ENCODE measurements at places on chromosomes 12 and 14.

DNA sequence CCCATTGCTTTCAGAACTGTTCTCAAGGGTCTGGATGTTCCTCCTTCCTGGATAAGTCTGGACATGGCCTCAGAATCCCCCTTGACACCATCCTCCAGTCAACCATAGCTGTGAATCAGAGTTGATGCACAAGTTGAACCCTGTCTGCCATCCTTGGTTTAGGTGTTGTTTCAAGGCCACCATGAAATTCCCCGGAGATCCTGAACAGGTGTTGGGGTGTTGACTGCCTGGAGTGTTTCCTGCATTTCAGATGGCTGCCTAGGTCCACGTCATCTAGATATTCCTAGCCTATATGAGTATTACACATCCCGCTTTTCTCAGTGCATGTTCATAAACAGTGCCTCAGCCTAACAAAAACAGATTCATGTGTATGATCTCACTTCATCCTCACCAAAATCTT, 86.7 kb upstream of the PWP1 start:
- H3K4me3 ChIP-seq = no peak overlapping the region
- DNase-seq = no peak
- no peaks in the 10 kb centered on the region for H3K4me1 ChIP-seq
- H3K27ac ChIP-seq = no peak overlapping the region
- no peaks in the 10 kb centered on the region for H3K27me3 ChIP-seq

- H3K27me3 ChIP-seq = no peaks in the 10 kb centered on the region
- peaks cover 43% of the 10 kb centered on the region for H3K4me1 ChIP-seq
- no peak overlapping the region for H3K4me3 ChIP-seq
- no peaks in the 10 kb centered on the region for H3K36me3 ChIP-seq
Observed at GRCh38 chr14:68774771-68775613, 17.9 kb downstream of the ZFP36L1 start.

DNA sequence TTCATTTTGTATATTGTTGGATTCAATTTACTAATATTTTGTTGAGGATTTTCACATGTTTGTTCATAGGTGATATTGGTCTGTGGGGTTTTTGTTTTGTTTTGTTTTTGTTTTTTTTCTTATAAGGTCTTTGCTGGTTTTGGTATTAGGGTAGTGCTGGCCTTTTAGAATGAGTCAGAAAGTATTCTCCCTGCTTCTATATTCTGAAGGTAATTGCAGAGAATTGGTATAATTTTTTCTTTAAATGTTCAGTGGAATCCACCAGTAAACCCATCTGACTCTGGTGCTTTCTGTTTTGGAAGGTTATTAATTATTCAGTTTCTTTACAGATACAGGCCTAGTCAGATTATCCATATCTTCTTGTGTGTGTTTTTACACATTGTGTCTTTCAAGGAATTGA, 8.9 kb downstream of the TOGARAM1 start:
- no peak overlapping the region for H3K4me3 ChIP-seq
- peaks cover 26% of the 10 kb centered on the region for H3K4me1 ChIP-seq
- H3K36me3 ChIP-seq = no peaks in the 10 kb centered on the region
- no peaks in the 10 kb centered on the region for H3K27me3 ChIP-seq
- H3K27ac ChIP-seq = no peak overlapping the region

DNA sequence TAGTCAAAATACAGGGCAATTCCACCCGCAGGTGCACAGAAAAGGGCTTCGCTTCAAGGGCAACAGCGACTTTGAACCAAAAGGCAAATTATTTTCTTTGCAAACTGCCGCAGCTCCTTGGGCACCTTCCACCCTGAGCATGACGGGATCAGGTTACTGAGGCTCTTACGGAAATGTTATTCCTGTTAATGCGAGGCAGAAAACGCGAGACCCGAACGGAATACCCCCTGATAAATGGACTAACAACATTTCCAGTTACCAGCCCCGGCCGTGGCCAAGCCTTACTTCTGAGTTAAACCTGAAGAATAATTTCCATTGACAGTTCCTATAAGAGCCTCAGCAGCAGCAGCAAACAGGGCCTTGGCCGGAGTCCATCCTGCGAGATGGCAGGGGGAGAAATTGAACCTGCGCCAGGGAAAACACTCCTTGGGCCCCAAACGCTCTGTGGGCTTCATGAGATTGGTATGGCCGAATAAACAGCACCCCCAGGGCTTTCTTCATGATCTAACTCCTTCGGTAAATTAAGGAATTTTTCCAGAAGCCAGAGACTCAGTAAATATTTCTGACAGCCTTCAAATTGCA, 70.0 kb upstream of the DICER1 start:
- no peak overlapping the region for H3K27ac ChIP-seq
- peaks cover 13% of the 10 kb centered on the region for H3K4me1 ChIP-seq

GRCh38 chr14:68781161-68782021, 11.5 kb downstream of the ZFP36L1 start:
- no peak for DNase-seq
- no peaks in the 10 kb centered on the region for H3K27me3 ChIP-seq
- no peaks in the 10 kb centered on the region for H3K4me1 ChIP-seq
- no peak overlapping the region for H3K27ac ChIP-seq
- peaks cover under 1% of the 10 kb centered on the region for H3K36me3 ChIP-seq
- no peak overlapping the region for H3K4me3 ChIP-seq
